ENCODE measurements at places on chromosomes 1 and 21.

GRCh38 chr1:94490556-94490955 lies 51.0 kb downstream of the F3 start:
- no peak overlapping the region for H3K27ac ChIP-seq
- no peak for DNase-seq
- H3K4me1 ChIP-seq = no peaks in the 10 kb centered on the region
- H3K36me3 ChIP-seq = peaks cover 12% of the 10 kb centered on the region
- H3K4me3 ChIP-seq = no peak overlapping the region

DNA sequence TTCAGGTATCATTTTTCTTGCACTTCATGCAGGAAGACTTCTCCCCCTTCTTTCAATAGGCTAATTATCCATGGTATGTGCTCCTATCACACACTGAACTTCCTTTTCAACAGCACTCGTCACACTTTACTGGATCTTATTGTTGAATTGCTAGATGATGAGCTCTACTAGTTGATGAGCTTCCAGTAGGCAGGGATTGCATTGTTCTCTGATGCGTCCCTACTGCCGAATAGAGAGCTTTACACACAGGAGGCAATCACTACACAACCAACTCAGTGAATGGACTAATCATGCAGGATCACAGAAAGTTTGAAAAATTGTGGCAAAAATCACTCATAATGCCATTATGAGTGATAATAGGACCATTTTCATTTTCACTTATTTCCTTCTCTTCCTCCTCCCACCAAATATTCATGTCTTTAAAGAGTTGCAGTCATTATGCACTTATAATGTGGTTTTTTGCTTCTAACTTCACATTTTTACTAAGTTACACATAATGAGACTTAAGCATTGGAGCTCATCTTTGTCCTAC lies 128.1 kb upstream of the ZNF648 start:
- H3K27ac ChIP-seq = no peak overlapping the region
- H3K36me3 ChIP-seq = no peaks in the 10 kb centered on the region
- DNase-seq = no peak
- no peak overlapping the region for H3K4me3 ChIP-seq

DNA sequence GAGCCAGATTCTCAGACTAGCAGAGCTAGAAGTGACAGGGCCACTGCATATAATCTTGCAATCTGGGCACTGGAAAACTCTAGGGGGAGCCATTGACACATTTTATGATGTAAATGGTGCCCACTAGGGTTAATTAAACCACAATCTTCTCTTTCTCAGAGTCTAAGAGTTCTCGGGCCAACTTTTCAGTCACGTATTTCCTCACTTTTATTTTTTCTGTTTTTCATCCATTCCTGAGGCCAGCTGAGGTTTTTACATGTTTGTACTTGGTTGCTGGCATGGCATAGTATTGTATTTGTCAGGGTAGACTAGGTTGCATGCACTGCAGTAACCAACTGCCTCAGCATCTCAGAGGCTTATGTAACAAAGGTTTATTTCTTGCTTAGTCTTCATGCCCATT lies 138.2 kb downstream of the ZNF326 start:
- no peaks in the 10 kb centered on the region for H3K27me3 ChIP-seq
- peak; percentile 76 for DNase-seq
- no peak overlapping the region for H3K4me3 ChIP-seq
- no peak overlapping the region for H3K27ac ChIP-seq

DNA sequence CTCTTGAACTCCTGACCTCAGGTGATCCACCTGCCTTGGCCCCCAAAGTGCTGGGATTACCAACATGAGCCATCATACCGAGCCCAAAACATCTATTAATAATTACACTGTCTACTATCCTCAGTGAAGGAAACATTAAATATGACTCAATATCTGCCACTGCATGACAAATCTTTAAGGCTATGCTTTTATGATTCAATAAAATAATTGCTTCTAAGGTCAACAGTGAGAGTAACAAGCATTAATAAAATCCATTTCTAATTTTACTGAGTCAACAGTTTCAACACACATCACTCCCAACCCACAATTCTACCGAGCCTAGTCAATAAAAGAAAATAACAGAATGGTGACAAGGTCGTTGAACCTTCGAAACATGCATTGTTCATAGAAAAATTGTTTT lies 125.5 kb upstream of the CHRM3 start:
- H3K27me3 ChIP-seq = no peaks in the 10 kb centered on the region
- no peaks in the 10 kb centered on the region for H3K4me1 ChIP-seq
- H3K36me3 ChIP-seq = no peaks in the 10 kb centered on the region
- no peak overlapping the region for H3K27ac ChIP-seq

DNA sequence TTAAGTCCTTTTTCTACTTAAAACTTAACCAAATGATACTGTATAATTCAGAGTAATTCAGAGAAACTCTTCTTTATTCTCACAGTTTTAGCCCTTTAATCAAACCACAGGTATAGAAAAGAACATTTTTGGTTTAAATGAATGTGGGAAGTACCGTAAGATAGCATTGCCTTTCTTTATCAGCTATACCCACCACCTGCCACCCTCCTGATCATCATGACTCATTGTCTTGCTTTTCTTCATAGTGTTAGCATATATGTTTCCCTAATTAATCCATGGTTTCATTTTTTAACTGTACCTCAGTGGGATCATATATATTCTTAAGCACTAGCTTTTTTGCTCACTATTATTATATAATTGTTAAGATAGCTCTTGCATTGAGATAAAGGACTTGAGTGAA lies 27.5 kb upstream of the ANGPTL1 start:
- H3K27ac ChIP-seq = no peak overlapping the region
- no peak for DNase-seq
- H3K4me3 ChIP-seq = no peak overlapping the region
- H3K4me1 ChIP-seq = peaks cover 2% of the 10 kb centered on the region

- no peak overlapping the region for H3K4me3 ChIP-seq
- H3K27me3 ChIP-seq = no peaks in the 10 kb centered on the region
- no peak overlapping the region for H3K27ac ChIP-seq
- H3K4me1 ChIP-seq = peaks cover 18% of the 10 kb centered on the region
Measured at GRCh38 chr1:111719135-111719534, 20.1 kb downstream of the INKA2 start.

All from lung (tissue), 17 donors.